ENCODE measurements at places on chromosomes 3 and 15.
A peak's percentile ranks its signal among the peaks of the same experiment; 100 is the strongest.

- peak; percentile 83 for DNase-seq
Measured at GRCh38 chr3:151925876-151926275, 52.4 kb downstream of the SUCNR1 start.

- no peak for DNase-seq
Measured at GRCh38 chr3:39350714-39351113, 21.2 kb downstream of the CCR8 start.

GRCh38 chr3:115385774-115386730 lies 237.3 kb upstream of the GAP43 start:
- DNase-seq, result no peak

DNA sequence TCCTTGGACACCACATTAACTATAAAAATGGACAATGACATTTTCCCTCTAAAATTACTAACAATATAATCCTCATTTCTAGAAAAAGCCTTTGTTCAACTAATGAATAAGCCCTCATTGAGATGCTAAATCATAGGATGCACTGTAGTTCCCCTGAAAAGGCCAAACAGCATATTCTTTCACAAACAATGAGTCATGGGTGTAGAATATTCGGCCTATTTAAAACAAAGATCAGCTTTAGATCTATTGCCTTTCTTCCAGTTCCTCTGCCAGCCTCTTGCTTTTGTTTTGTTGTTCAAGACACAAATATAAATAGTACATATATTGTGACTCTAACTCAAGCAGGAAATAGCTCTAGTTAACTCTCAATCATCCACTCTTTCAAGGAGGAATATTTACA lies 82.5 kb downstream of the ADAM10 start:
- DNase-seq, result peak; percentile 62

GRCh38 chr3:136186344-136186743 lies 9.8 kb downstream of the MSL2 start:
- DNase-seq, result no peak

DNA sequence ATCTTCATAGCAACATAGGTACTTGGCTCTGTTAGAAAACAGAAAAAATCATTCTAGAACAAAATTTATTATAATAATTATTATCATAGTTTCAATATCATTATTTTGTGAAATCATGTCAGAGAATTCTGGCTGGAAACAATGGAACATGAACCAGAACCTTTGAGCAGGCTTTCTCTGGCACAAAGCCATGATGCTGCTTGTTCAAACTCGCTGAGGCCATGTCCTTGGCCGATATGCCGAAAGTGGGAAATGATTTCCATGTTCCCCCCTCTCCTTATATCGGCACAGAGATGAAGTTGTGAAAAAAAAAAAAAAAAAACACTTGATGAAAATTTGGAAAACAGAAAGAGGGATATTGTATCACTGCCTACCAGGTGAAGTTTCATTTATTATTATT lies 49.0 kb upstream of the MRPL3 start:
- DNase-seq, result no peak

GRCh38 chr15:90219421-90220141 lies 14.2 kb downstream of the CIB1 start:
- DNase-seq, result no peak

- peak; percentile 96 for DNase-seq
Measured at GRCh38 chr3:172317984-172318383, 130.3 kb downstream of the GHSR start.

DNA sequence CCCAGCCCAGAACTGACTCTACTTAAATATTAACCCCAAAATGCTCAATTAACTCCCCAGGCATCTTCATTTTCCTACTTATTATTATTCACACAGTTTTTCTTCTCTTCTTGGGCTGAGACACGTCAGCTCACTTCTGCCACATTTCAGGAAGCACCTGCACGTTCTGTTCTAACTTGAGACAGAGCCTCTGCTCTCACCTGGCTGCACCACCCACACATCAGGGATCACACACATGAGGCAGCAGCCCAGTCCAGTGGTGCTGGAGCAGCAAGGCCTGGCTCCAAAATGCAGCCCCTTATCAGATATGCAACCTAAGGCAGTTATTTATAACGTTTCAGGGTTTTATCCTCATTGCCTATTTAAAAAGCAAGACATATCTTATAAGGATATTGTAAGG lies 127.5 kb downstream of the OSBPL10 start:
- no peak for DNase-seq

DNA sequence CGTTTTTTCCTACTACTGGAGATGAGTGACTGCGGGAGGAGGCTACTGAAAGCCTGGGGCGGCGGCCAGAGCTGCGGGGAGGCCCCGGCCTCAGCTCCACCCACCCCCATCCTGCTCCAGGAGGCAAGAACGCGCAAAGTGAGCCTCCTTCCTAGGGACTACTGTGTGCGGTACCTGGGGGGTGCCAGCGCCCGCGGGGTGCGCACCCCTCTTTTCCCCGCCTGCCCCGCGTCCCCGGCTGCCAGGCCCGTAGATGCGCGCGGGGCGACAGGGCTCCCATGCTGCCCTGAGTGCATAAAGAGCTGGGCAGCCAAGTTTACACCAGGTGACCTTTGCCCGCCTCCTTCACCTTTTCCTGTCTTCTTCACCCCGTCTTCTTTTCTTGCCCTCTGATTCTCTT lies 2.5 kb upstream of the USF3 start:
- peak; percentile 4 for DNase-seq

DNA sequence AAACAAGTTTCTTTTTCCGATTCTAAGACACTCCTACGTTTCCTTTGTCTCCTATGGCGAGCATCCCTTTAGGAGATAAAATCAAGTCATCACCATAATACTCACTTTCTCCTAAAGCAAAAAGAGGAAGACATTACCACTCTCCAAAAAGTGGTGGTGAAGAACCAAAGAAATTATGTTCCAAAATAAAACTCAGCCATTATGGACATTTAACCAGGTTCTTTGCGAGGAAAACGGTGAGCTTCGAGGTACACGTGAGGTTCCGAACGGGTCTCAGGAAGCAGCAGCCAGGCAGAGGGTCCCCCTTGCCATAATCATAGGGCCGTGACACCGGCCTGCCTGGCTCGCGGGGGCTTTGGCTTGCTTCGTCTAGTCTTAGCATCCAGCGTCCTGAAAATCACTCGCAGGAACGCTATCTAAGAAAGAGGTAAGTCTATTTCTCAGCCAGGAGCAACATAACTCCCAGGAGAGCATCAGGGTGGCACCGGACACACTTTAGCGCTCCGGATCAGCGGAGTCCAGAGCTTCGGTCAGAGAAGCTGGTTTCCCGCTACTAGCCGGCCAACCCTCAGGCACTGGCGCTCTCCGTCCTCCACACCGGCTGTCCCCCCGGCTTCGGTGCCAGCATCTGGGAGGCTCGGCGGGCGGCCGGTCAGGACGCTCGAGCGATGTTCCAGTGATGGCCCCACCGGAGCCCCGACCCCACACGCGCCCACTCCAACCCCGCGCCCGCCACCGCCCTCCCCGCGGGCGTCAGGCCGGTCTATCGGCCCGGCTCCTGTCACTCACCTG lies 581 bp downstream of the IP6K1 start:
- DNase-seq, result peak; percentile 28

DNA sequence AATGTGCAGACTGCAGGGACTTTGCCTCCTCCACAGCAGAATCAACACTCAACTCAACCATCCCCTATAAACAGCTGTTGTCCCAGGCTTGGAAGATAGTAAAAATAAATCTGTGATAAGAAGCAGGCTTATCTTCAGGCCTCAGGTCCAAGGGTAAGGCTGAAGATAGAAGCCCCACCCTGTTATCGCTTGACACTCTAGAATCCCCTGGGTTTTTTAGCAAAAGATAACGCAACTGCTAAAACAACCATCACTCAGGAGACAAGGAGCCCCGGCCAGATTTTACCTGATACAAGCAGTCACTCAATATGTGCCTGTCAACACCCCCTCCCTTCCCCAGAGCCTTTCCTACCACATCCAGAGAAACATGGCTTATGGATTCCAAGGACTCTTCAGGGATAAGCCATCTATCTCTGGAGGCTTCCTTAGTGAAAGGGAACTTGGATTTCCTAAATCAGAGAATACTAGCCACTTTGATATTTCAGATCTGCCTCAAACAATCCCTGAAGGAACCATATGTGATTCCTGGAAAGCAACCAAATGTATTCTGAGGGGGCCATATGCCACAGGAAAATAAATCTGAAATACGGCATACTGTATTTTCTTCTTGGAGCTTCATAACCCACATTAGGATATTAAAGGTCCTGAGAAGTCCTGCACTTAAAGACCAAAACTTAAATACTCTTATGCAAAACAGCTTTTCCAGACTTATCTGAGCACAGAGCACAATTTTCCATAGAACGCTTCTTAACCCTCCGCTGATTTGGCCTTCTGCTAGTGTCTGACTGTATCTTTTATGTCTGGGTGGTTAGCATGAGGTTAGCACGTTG lies 60.4 kb downstream of the LYZL4 start:
- DNase-seq, result no peak

GRCh38 chr3:59502806-59503205 lies 453.0 kb upstream of the CFAP20DC start:
- DNase-seq, result peak; percentile 95

DNA sequence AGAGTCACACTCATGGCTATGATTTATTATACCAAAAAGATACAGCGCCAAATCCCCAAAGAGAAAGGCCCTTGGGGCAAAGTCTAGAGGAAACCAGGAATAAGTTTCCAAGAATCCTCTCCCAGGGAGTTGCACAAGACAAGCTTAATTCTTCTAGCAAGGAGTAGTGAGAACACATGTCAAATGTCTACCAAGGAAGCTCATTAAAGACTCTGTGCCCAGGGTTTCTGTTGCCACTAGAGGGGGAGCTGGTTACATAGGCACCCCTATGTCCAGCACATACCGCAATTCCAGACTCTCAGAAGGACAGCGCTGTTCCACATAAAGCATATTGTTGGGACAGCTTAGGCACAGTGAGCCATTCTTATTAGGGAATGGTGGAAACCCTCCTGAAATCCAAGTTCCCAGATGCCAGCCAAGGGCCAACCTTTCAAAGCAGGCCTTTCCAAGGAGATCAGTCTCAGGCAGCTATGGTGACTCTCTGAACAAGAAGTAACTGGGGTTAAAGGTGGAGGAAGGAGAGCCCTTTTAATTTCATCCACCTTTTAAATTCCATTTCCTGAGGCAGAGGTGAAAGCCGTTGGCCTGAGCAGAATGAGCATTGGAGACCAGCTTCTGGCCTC lies 194.2 kb downstream of the UACA start:
- DNase-seq, result peak; percentile 71

DNA sequence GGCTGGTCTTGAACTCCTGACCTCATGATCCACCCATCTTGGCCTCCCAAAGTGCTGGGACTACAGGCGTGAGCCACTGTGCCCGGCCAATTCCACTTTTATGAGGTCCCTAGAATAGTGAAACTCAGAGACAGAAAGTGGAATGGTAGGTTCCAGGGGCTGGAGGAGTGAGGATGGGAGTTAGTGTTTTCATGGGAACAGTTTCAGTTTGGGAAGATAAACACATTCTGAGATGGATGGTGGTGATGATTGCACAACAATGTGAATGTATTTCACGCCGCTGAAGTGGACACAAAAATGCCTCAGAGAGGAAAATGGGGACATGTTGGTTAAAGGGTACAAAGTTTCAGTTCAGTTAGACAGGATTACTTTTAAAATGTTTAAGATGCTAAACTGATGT lies 22.5 kb upstream of the HDAC11 start:
- no peak for DNase-seq

- DNase-seq, result no peak
Measured at GRCh38 chr15:85010386-85011159, 28.9 kb downstream of the PDE8A start.

DNA sequence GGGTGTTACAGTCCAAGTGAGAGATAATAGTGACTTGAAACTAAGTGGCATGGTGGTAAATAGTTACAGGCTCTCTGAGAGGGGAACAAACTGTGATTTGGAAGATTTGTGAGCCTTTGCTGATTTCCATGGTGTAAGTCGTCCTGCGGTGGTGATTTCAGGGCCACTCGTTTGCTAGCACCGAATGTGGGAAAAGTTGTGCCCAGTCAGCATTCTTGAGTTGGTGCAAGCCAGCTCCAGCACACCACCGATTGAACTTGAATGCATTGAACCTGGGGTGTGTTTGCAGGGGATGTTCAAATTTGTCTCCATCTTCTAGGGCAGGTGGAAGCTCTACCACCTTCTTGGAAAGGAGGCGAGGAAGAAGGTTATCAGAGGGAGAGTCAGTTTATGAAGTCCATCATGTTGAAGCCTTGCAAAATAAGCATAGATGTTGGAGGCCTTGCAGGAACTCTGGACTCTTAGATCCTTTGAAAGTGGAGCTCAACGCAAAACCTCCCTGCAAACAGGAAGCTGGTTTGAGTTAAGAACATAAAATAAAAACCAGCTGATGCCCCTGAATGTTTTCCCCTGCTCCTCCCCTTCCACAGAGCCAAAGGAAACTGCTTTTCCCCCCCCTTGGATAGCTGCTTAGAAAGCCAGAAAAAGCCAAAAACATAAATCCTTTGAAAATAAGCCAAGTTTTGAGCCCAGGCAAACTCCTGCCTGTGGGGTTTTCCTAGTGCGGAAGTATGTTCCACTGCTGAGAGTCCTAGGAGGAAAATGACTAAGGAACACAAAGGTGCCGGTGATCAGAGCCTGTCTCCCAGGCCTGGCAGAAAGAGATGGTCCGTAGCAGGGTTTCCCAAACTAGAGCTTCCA lies 21.9 kb downstream of the MAPKBP1 start:
- DNase-seq, result peak; percentile 68

GRCh38 chr15:74053517-74053916 lies 28.8 kb downstream of the GOLGA6A start:
- no peak for DNase-seq

DNA sequence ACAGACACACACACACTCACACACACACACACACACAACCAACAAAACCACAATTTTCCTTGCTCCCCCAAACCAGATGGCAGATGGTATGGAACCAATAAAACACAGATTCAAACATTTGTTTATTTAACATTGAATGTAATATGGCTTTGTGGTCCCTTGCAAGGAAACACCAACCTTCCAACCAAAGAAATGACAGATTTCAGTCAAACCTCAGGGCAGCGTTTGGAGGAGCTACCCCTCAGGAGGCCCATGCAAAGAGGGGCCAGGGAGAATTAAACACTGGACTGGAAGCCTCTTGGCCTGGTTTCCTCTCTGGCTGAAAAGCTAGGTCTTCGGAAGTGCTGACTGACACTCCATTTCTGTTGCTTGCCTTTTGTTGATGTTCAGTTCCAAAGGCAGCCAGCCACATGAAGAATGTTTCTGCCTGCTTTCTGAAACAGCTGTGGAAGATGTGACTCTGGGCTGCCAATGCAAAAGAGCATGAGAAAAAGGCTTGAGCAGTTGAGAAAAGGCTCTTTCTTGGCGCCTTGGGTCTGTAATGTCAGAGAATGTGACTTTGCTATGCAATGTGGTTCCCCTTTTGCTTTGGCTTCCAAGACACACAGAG lies 296.1 kb downstream of the RPLP1 start:
- DNase-seq, result no peak
